Foreskin keratinocyte (primary cell): ENCODE measurements at places on chromosomes 2 and 18. TPM values are rescaled to one million over a fixed set of nuclear protein-coding genes. Genes with fewer than 3 reads are reported as not detected.
A peak's percentile ranks its signal among the peaks of the same experiment; 100 is the strongest.

- peak; percentile 45 for DNase-seq
Measured at GRCh38 chr2:237791977-237792727, 6.4 kb upstream of the RBM44 start.

The DCDC2C gene
- not detected in 2 replicates for total RNA-seq

GRCh38 chr2:206971805-206972204 lies 32.5 kb downstream of the CPO start:
- peak; percentile 28 for DNase-seq

DNA sequence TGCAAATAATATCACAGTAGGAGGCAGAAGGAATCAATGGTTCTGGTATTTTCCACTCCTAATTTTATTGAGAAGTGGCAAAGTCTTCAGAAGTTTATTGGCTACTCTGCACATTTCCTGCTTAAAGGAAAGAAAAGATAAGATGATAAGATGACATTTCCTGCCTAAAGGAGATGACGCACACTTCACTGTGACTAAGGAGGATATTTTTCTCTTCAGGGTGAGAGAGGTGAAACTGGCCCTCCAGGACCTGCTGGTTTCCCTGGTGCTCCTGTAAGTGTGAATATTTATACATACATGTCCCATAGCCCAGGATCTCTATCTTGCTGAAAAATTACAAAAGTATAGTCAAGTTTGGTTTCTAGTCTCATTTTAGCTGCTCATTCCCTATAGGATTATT lies 27.9 kb downstream of the COL3A1 start:
- peak; percentile 33 for DNase-seq

The TSPYL6 gene
- total RNA-seq = not detected in 2 replicates
